Panc1 (cell line): ENCODE measurements at places on chromosomes 2 and 18. TPM values are rescaled to one million over a fixed set of nuclear protein-coding genes. Genes with fewer than 3 reads are reported as not detected.

DNA sequence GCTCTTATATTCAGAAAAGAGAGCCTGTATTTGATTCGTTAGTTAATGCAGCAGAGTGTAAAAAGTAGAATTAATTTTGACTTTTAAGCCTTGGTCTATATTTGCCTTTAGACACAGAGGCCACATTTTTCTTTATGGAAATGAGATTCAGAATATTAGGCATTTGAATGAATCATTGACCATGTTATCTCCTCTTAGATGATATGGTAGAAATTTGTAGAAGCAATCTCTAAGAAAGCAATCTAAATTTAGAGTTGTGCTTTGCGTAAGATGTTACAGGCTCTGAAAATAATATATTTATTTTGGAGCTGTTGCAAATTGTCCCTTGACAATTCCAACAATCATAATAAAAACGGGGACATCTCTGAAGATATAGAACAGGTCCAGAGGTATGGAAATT, 68.3 kb upstream of the ST6GAL2 start:
- H3K4me3 ChIP-seq: no peak overlapping the region
- no peak overlapping the region for H3K27ac ChIP-seq
- no peaks in the 10 kb centered on the region for H3K4me1 ChIP-seq
- no peak for DNase-seq
- H3K27me3 ChIP-seq: no peaks in the 10 kb centered on the region

Gene RBFA
- total RNA-seq: 83.1 TPM

Gene POTEI
- 0.92 TPM for total RNA-seq

- no peaks in the 10 kb centered on the region for H3K27me3 ChIP-seq
- H3K36me3 ChIP-seq: no peaks in the 10 kb centered on the region
- no peak overlapping the region for H3K27ac ChIP-seq
- H3K4me1 ChIP-seq: no peaks in the 10 kb centered on the region
- no peak overlapping the region for H3K4me3 ChIP-seq
- DNase-seq: no peak
Observed at GRCh38 chr2:191421950-191422349, 176.7 kb downstream of the MYO1B start.

DNA sequence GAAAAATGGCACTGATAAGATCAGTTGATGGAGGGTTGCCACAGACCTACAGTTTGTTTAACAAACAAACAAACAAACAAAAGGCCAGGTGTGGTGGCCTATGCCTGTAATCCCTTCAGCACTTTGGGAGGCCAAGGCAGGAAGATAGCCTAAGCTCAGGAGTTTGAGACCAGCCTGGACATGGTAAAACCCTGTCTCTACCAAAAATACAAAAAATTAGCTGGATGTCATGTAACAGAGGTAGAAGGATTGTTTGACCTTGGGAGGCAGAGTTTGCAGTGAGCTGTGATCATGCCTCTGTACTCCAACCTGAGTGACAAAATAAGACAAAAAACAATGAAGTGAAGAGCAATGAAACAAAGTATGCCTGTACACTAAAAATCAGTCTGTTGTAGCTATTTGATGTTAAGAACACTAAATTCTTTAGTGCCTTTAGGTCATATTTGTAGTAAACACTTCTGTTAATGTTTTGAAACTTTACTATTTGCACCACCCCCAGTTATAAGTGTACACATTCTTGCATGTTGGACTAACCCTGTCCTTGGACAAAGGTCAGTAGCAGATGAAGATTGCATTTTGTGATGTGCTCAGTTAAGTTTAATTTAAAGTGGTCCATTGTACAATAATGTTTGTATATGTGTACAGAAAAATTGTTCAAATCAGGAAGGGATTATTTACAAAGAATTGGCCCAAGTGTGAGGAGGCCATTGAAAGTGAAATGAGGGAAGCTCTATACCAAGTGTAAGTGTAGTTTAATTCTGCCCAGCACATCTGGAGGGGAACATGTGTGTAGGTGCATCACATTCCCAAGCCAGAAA, 73.9 kb downstream of the KYNU start:
- no peak overlapping the region for H3K27ac ChIP-seq
- no peak for DNase-seq
- H3K4me3 ChIP-seq: no peak overlapping the region
- no peaks in the 10 kb centered on the region for H3K27me3 ChIP-seq
- no peaks in the 10 kb centered on the region for H3K36me3 ChIP-seq

GRCh38 chr2:145800151-145801091, 1280.5 kb upstream of the ZEB2 start:
- H3K27ac ChIP-seq: no peak overlapping the region
- H3K27me3 ChIP-seq: no peaks in the 10 kb centered on the region
- no peak overlapping the region for H3K4me3 ChIP-seq
- no peak for DNase-seq

DNA sequence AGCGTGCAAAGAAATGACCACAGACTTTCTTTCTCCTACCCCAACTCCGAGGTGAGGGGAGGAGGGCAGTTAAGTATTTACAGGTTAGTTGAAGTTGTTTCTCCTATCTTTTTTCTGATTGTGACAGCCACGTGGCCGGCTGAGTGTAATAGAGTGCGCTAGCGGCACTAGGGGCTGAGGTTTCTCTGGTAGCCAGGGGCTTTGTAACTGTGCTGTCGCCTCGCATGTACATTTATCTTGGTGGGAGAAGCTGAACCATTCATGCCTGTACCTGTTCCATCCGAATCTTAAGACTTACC, 214.1 kb upstream of the STON1 start:
- H3K27ac ChIP-seq: peak overlapping the region; percentile 85
- no peaks in the 10 kb centered on the region for H3K27me3 ChIP-seq
- H3K4me1 ChIP-seq: peaks cover 23% of the 10 kb centered on the region; the same call in 1 of the 2 replicates
- peak overlapping the region; percentile 91 for H3K4me3 ChIP-seq

- no peaks in the 10 kb centered on the region for H3K27me3 ChIP-seq
- H3K4me3 ChIP-seq: peak overlapping the region; percentile 98
- no peak for DNase-seq
- peak overlapping the region; percentile 82 for H3K27ac ChIP-seq
- H3K36me3 ChIP-seq: no peaks in the 10 kb centered on the region; the same call in 1 of the 2 replicates
Observed at GRCh38 chr2:37084797-37085196, 479 bp downstream of the GPATCH11 start.

- DNase-seq: no peak
- H3K27me3 ChIP-seq: no peaks in the 10 kb centered on the region
- peaks cover 63% of the 10 kb centered on the region for H3K4me1 ChIP-seq
- H3K36me3 ChIP-seq: peaks cover 5% of the 10 kb centered on the region; the same call in 1 of the 2 replicates
- H3K27ac ChIP-seq: peak overlapping the region; percentile 71; the same call in 1 of the 2 replicates
- H3K4me3 ChIP-seq: no peak overlapping the region
Observed at GRCh38 chr2:199443589-199444130, 14.1 kb downstream of the SATB2 start.

DNA sequence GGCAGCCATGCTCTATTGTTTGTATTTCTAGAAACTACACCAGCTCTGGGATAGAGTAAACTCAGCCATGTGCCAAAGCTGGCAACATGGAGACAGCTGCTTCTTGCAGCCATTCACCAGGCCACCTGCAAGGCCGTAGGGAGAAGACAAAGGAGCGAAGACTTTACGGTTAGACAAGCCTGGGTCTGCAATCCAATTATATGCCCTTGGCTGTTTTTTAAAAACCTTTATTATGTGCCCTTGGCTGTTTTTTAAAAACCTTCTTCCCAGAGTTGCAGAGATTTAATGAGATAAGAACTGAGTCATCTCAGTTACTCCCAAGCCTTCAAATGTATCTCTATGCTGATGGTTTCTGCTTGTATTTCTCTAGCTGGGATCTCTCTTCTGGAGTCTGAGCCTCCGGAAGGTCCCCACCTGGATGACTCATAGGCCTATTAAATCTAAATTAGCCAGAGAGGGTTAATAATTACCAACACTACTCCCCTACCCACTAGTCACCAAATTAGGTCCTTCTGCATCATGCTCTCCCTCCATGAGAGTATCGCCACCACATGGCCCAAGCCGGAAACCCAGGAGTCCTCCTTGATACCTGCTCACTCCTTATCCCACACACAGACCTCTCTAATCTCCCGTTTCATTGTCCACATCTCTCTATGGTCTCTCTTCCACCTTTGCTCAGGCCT, 17.5 kb upstream of the DPP4 start:
- no peak for DNase-seq
- no peak overlapping the region for H3K4me3 ChIP-seq
- no peaks in the 10 kb centered on the region for H3K4me1 ChIP-seq
- H3K27me3 ChIP-seq: no peaks in the 10 kb centered on the region
- no peak overlapping the region for H3K27ac ChIP-seq

Gene GPAT2
- total RNA-seq: not detected

Gene LRRC30
- total RNA-seq: not detected

GRCh38 chr2:160278101-160278878, 78.2 kb upstream of the ITGB6 start:
- no peaks in the 10 kb centered on the region for H3K27me3 ChIP-seq
- no peak for DNase-seq
- H3K27ac ChIP-seq: no peak overlapping the region
- H3K4me1 ChIP-seq: no peaks in the 10 kb centered on the region

DNA sequence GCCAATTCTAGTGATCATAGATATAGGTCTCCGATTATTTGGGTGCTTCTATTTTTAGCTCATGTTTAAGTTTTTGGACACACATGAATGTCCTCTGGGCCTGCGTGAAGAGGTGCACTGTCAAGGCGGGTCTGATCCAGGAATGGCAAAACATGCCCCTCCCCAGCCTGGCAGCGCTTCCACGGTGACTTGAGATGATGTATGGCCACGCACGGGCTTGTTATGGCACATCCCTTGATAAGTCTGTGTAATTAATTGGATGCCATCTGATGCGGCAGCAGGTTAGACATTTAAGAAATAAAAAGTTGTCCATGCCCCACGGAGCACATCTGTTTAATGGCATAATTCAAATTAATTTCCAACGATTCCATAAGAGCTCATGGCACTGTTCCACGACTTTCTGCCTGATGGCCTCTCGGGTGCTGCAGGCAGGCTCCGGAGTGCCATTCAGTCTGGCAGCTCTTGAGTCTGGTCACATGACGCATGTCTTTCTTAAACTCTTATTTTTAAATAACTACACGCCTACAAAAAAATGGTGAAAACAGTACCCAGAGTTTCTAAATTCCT, 151.4 kb downstream of the ACKR3 start:
- no peak overlapping the region for H3K27ac ChIP-seq
- H3K4me1 ChIP-seq: no peaks in the 10 kb centered on the region
- no peaks in the 10 kb centered on the region for H3K36me3 ChIP-seq
- H3K4me3 ChIP-seq: no peak overlapping the region
- no peak for DNase-seq

Gene SPP2
- not detected for total RNA-seq

DNA sequence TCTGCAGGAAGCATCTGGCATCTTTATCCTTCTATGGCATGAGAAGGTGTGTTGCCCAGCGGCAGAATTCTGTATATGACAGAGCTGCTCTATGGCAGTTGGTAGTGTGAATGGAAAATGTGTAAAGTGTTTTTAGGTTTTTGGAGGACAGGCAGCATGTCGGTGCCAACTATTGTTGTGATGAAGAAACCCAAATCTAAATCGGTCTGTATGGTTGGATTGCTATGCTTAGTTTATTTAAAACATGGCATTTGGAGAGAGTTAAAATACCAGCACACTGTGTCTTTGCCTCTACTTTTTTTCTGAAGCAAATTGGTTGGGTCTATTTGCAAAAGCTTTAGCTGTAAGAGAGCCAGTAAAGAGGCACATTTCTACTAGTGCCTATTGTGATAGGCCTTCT, 136.7 kb downstream of the CTNNA2 start:
- H3K4me3 ChIP-seq: no peak overlapping the region
- H3K27me3 ChIP-seq: no peaks in the 10 kb centered on the region

DNA sequence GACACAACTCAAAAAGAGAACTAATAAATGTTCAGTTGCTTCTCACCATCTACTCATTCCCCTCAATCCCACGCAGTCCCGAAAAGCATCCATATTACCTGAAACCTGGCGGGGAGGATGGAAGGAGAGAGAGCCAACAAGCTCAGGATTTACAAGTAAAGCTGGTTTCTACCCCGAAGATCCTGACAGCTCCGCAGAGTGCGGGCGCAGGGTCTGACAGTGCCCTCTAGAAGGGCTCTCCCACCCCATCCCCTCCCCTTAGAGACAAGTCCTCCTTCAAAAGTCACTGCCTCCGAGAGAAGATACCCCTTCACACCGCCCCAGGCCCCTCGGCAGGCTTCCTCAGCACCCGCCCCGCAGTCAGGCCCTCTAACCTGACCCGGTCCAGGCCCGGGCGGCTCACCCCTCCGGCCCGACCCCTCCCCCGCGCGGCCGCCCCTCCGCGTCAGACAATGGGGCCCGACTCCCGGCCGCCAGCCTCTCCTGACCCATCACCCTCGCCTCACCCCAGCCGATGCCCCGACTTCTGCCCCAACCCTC, 550 bp downstream of the RAB1A start:
- no peaks in the 10 kb centered on the region for H3K27me3 ChIP-seq
- peaks cover 21% of the 10 kb centered on the region for H3K4me1 ChIP-seq
- peak overlapping the region; percentile 86 for H3K27ac ChIP-seq
- no peaks in the 10 kb centered on the region; the same call in 1 of the 2 replicates for H3K36me3 ChIP-seq
- H3K4me3 ChIP-seq: peak overlapping the region; percentile 83

DNA sequence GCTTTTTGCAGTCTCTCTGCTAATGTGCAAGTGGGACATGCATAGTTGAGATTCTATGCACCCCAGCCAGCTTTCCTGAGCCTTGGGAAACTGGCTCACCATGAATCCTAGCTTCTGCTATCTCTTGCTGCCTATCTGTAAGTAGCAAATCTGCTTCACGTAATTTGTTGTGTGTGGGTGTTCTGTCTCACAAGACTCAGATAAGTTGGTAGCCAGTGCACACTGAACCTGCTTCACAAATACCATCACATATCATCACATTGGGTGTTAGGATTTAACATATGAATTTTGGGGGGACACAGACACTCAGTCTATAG, 13.9 kb upstream of the VRK2 start:
- DNase-seq: no peak
- no peak overlapping the region for H3K4me3 ChIP-seq
- no peaks in the 10 kb centered on the region for H3K36me3 ChIP-seq
- H3K27me3 ChIP-seq: no peaks in the 10 kb centered on the region; the same call in 1 of the 2 replicates

- peak overlapping the region; percentile 80 for H3K27ac ChIP-seq
- peaks cover 19% of the 10 kb centered on the region for H3K4me1 ChIP-seq
- H3K27me3 ChIP-seq: no peaks in the 10 kb centered on the region
- no peak for DNase-seq
Observed at GRCh38 chr2:120013597-120014223, 833 bp downstream of the EPB41L5 start.

GRCh38 chr18:56148373-56148772, 490.0 kb downstream of the TXNL1 start:
- no peaks in the 10 kb centered on the region for H3K4me1 ChIP-seq
- H3K4me3 ChIP-seq: no peak overlapping the region
- H3K36me3 ChIP-seq: no peaks in the 10 kb centered on the region
- H3K27me3 ChIP-seq: no peaks in the 10 kb centered on the region

DNA sequence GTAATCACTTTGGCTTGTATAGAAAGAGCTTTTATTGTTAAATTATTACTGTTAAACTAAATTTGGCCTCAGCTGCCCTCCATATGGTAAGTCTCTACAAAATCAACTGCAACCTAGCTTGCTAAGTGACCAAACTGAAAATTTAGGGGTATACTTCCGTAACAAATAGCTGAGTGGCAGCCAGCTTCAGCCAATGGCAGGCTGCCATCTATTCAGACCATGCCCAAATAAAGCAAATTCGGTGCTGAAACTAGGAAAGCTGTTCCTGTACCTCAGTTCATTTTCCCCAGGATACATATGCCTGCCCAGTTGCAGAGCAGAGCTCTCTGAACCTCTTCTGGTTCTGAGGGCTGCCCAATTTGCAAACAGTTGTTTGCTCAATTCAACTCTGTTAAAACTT, 94.8 kb downstream of the EML6 start:
- H3K36me3 ChIP-seq: no peaks in the 10 kb centered on the region
- H3K27ac ChIP-seq: no peak overlapping the region
- no peak for DNase-seq
- no peaks in the 10 kb centered on the region for H3K27me3 ChIP-seq
- H3K4me3 ChIP-seq: no peak overlapping the region

Gene ALKAL2
- total RNA-seq: not detected

Gene SKA1
- 22.1 TPM for total RNA-seq

Gene ZAP70
- total RNA-seq: 0.54 TPM

Gene PLGLB2
- not detected for total RNA-seq
